ENCODE measurements at places on chromosomes 12 and 14. TPM values are rescaled to one million over a fixed set of nuclear protein-coding genes. Genes with fewer than 3 reads are reported as not detected.

GRCh38 chr14:19920021-19920657 lies at the start of gene OR4K5:
Gene OR4K5, plus strand, starts transcription at chr14:19920607. Its CDS starts 0 bp downstream, at chr14:19920607.
- DNase-seq = no peak

- DNase-seq = no peak
These were observed 414.4 kb downstream of the DPF3 start for GRCh38 chr14:72479461-72479931.

DNA sequence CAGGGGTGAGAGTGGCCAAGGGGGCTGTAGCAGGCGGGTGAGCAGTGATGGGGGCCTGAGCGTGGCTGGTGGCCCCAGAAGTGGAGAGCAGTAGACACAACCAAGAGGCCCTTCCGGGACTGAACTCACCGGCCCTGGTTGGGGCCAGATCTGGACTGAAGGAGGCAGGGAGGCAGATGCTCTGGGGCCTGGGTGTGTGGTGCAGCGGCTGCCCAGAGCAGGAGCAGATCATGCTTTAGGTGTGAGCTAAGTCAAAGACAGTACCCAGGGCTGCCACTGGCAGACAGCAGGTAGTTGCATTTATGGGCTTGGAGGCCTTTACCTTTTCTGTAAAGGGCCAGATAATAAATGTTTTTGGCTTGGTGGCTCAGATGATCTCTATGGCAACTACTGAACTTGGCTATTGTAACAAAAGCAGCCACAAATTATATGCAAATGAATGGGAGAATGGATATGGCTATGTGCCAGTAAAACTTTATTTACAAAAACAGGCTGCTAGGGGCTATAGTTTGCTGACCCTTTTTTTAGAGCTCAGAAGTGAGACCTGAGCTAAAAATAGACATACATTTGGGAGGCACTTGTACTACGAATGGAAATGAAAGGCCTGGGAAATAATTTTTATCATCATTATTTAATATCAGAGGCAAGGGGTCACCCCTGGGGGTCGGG lies 25.6 kb downstream of the SETD1B start:
- no peak for DNase-seq

DNA sequence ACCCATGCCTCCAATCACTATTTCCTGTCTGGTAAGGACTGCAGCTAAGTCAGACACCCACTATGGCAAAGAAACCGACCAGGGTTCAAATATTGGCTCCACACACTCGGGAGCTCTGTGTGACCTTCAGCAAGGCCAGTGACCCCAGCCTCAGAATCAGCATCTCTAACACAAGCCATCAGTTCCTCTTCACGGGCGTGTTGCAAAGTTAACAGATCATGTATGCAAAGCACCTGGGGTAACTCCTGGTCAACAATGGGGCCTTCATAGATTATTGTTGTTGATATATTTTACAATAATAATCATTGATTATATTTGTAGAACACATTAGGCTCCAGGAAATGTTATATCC lies 6.2 kb upstream of the FAM222A start:
- no peak for DNase-seq

Gene SOAT2
- total RNA-seq = 1.00 TPM

DNA sequence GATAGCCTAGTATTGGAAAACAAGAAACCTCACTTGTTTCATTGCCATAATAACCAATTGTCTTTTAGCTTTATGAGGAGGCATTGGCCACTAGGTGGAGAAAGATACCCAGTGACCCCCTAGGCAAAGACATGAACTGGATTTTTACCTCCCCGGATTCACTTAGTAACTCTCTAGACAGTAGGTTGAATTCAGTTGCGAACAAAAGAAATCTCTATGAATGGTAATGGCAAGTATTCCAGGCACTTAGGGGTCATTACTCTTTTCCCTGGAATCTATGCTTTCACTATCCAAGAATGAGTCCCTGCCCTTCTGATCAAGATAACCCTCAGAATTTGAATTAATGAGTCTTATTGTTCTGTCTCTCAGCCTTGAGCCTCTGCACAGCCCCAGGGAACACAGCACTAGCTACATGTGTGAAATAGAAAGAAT lies 29.5 kb upstream of the RHOJ start:
- no peak for DNase-seq

GRCh38 chr14:24952851-24953666 lies 96.9 kb downstream of the STXBP6 start:
- no peak for DNase-seq

GRCh38 chr12:121942145-121942718 lies 23.8 kb downstream of the CFAP251 start:
- no peak for DNase-seq

All from CD8-positive, alpha-beta memory T cell (primary cell).